ENCODE measurements at places on chromosomes 2 and 18.

GRCh38 chr2:25339791-25340180 lies 1.9 kb downstream of the DNMT3A start:
- DNase-seq = peak; percentile 27

DNA sequence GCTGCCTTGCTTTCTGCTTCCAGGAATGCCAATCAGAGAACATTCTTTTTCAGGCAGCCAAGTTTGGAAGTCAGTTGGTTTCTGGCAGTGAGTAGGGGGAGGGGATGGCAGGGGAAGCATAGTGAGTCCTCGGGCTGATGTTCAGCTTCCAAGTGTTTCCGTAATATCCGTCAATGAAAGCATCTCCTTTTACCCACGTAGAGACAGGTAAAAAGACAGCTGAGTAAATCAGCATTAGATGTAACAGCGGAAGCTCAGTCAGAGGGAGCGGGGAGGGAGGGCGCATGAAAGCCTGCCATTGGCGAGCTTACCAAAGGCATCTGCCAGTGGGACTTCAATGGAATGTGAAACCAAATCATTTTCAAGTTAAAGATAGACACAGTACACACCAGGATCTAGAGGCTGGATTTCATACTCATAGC lies 117.1 kb upstream of the DTNA start:
- peak; percentile 35 for DNase-seq

GRCh38 chr2:221494556-221494955 lies 77.5 kb downstream of the EPHA4 start:
- peak; percentile 55 for DNase-seq

GRCh38 chr2:99980176-99980575 lies 162.2 kb downstream of the AFF3 start:
- no peak for DNase-seq

- DNase-seq = no peak
Observed at GRCh38 chr18:52829876-52830405, 489.9 kb downstream of the DCC start.

- DNase-seq = no peak
Observed at GRCh38 chr18:26765498-26765897, 100.0 kb downstream of the AQP4 start.

GRCh38 chr2:174248998-174249592 lies 763 bp upstream of the OLA1 start:
- no peak for DNase-seq

DNA sequence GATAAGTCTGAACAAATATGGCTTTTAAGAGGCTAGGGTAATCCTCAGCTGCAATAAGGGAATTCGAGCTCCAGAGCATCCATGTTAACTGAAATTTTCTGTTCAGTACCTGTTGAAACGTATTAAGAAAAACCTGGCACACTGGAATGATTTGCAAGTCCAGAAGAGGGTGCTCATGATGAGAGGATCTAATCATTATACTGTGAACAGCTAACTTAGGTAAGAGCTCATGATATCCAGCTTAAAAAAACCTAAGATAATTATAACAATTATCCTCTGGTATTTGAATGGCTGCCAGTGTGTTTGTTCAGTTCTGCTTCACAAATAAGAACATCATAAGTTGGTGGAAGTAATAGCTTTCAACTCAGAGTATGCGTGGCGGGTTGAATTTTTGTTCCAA lies 1118.3 kb upstream of the DDX18 start:
- DNase-seq = peak; percentile 27

GRCh38 chr2:172775319-172775718 lies 39.7 kb downstream of the RAPGEF4 start:
- DNase-seq = no peak

GRCh38 chr2:98833172-98833916 lies 102.4 kb upstream of the MGAT4A start:
- DNase-seq = no peak

DNA sequence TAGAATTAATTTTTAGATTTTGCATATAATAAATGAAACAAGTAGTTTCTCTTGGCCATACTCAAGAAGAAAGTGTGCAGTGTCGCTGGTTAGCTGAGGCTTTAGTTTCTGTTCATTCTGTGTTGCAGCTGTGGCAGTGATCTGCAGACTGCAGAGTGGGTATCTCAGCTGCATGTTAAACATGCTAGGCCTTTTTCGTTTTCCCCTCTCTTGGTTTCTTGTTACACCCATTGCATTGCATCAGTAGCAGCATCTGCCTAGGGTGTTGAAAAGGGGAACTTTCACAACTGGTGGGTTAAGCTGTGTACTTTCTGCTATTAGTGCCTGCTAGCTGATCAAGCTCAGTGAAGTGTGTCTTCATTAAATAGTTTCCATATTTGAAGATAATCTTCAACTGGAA lies 51.3 kb downstream of the ACSL3 start:
- DNase-seq = no peak
